ENCODE measurements at places on chromosomes 4 and X. TPM values are rescaled to one million over a fixed set of nuclear protein-coding genes. Genes with fewer than 3 reads are reported as not detected.

The NALF2 gene
- 0.07 TPM for polyA plus RNA-seq

DNA sequence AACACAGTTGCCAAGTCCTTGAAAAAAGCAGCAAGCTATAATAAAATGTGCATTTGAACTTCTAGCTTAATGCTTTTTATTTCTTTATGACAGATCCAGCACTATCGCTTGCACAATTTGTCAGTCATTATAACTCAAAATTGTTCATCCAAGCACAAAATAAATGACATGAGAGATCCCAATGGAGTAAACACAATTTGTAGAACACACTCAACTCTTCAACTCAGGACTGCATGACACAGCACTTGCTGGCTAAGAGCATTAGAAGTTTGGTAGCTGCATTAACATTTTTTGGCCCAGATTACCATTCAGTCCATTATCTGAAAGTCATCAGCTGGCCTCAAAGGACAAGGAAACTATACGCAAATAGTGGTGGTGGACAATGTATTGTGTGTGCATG is 530.1 kb downstream of the INPP4B start:
- no peak for DNase-seq

The PCSK1N gene
- polyA plus RNA-seq: 15.3 TPM

The PLS3 gene
- 0.76 TPM for polyA plus RNA-seq

DNA sequence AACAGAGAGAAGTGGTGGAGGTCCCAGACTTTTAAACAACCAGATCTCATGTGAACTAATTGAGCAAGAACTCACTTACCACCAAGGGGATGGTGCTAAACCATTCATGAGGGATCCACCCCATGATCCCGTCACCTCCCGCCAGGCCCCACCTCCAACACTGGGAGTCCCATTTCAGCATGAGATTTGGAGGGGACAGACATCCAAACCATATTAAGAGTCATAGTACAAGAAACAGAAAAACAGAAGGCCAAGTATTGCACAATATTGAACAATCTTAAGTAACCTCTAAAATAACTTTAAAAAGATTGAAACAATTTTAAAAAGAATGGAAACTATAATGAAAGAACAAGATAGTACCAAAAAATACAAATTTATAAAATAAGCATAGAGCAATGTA is 110.0 kb downstream of the CBR4 start:
- DNase-seq: no peak

DNA sequence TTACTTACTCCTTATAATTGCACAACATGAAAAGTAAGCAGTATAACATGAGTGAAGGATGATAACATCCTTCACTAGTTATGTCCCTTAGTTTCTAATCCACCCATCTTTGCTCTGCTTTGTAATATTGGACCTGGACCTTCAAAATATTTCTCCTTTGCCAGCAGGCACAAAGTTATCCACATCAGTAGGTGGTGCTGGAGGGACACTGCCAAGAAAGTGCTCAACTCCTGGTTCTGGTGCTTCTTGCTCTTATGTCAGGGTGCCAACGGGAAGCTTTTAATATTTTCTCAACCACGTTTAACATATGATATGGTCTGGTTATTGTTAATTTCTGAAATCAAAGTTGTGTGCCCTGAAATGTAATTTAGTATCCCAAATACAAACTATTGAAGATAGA is 49.1 kb downstream of the TMEM165 start:
- DNase-seq: no peak

GRCh38 chr4:1309261-1310010 is 19.7 kb downstream of the MAEA start:
- peak; percentile 34 for DNase-seq

The LNX1 gene
- 0.78 TPM for polyA plus RNA-seq

The CXorf65 gene
- 3.1 TPM for polyA plus RNA-seq

The RBM47 gene
- polyA plus RNA-seq: 0.10 TPM

The ADH1C gene
- polyA plus RNA-seq: not detected

DNA sequence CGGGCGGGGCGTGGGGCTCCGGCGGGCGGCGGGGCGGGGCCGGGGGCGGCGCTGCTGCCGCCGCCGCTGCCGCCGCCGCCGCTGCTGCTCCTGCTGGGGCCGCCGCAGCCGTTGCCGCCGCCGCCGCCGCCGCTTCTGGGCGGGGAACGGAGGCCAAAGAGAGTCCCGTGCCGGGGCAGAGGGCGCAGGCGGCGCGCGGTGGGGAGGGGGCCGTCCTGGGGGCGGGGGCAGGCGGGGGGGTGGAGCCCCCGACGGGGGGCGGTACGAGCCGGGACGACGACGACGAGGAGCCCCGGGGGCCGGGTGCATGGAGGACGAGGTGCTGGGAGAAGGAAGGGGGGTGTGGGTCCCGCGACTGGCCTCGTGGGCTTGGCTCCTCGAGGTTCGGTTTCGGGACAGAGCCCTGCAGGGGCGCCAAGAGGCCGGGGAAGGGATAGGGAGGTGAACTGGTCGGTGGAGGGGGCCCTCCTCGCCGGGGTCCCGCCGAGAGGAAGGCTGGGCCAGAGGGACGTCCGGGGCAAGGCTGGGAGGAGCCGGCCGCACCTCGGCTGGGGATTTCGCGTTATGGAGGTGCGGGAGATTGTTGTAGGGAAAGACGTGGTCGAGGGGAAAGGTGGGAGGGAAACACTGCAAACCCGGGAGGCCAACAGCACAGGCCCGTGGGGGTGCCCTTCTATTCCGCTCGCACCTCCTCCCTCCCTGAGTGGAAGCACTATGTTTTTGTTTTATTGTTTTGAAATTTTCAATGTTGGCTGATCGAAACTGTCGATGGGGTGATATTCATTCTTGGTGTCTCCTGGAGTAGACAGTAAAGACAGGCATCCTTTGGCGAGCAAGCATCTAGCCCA is 1.9 kb downstream of the BCORL1 start:
- DNase-seq: peak; percentile 63

GRCh38 chr4:168524006-168524405 is 27.2 kb downstream of the PALLD start:
- DNase-seq: no peak

The MCTS1 gene
- polyA plus RNA-seq: 75.8 TPM

- DNase-seq: peak; percentile 80
Observed at GRCh38 chr4:107930821-107931774, at the start of gene CYP2U1. CYP2U1 (plus strand) TSS chr4:107931549; CDS start chr4:107931644, 95 bp downstream.

The EVC2 gene
- 0.31 TPM for polyA plus RNA-seq

GRCh38 chrX:30822068-30822681 is 66.9 kb downstream of the TAB3 start:
- DNase-seq: no peak

- no peak for DNase-seq
Observed at GRCh38 chr4:147811878-147812277, 80.0 kb downstream of the ARHGAP10 start.

The XAGE1A gene
- polyA plus RNA-seq: not detected

- no peak for DNase-seq
Observed at GRCh38 chr4:175542786-175543185, 269.3 kb downstream of the GPM6A start.

GRCh38 chrX:56978172-56978571 is 17.2 kb downstream of the SPIN3 start:
- peak; percentile 59 for DNase-seq

The ZGRF1 gene
- 1.4 TPM for polyA plus RNA-seq

The IL1RAPL1 gene
- polyA plus RNA-seq: not detected

DNA sequence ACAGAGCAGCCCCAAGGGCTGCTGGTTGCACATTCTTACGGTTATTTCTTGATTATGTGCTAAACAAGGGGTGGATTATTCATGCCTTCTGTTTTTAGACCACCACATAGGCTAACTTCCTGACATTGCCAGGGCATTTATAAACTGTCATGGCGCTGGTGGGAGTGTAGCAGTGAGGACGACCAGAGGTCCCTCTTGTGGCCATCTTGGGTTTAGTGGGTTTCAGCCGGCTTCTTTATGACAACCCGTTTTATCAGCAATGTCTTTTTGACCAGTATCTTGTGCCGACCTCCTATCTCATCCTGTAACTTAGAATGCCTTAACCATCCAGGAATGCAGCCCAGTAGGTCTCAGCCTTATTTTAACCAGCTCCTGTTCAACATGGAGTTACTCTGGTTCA is 212.4 kb upstream of the GRID2 start:
- no peak for DNase-seq

The HUWE1 gene
- 19.0 TPM for polyA plus RNA-seq

The MTNR1A gene
- not detected for polyA plus RNA-seq

The SGCB gene
- 7.4 TPM for polyA plus RNA-seq

DNA sequence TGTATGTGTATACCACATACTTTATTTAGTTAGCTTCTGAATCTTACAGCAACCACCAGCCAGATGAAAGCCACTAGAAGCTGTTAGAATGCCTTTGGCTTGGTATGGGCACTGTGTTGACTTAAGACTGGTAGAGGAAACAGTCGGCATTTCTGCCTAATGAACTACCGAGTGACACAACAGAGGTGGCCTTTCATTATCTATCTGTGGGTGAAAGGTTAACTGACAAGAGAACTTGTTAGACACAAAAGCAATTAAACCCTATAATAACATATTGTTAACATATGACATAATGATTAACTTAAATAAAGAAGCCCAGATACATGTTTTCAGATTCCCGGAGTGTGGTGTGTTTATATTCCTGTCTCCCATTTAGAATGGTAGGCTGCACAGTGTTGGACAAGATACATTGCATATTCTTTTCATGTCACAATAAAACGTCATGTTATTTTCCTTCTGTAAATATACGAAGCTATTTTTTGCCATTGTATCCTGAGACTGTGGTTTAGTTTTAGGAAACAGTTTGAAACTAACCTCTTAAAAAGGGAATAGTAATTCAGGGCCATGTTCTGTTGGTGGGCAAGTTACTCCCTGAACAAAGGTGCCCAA is 181.5 kb downstream of the SLIT2 start:
- DNase-seq: no peak

DNA sequence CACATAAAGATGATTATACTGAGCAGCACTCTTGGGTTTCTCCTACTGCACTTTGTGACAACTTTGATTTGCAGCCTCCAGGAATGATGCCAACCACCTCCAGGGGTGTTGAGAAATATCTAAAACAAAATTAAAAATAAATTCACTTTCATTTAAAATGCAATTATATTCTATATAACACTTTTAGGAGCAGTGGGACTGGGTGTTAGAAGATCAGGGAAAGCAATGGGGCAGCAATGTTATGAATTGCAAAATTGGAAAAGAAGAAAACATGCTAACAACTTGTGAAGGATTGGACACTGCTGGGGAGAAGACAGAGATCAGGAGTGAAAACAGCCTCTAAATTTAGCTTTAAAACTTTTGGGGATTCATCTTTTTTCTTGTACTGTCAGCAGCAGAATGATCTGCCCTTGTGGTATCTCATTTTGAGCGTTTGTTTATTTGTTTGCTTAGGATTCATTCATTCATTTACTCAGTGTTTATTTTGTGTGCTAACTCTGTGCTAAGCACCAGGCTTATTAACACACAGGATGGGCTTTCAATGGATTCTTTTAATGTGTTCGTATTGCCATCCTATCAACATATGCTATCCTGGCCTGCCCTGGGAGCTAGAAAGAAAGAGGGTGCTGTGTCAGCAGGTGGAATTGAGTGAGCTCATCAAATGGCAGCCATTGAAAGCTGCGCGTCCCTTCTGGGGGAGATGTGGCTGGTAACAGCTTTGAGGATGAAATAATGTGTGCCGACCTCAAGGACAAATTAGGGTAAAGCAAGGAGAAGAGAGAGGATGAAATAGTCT is 96.5 kb downstream of the FRMPD4 start:
- DNase-seq: no peak

DNA sequence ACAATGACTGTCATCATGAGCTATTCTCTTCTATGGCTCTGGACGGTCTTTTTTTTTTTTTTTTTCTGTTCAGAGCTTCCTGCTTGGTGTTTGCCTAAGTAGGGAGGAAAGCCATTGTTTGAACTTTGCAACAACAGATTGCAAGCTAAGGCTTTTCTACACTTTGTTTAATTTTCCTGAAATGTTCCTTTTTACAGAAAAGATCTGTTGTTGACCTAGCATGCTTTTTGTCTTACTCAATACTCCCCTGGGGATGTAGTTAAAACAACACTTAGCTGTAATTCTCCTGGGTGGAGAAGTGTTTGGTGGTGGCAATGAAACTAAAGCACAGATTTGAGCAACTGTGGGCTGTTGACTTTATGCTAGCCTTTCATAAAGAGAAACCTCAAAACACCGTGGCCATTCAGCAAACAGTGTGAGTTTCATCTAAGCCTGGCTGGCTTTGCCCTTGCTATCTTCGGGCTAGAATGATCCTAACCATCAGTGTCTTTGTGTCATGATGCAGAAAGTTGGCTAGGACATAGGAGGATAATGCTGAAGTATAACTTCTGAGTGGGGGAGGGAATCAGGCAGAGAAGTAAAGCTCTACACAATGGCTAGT is 110.5 kb downstream of the ANXA3 start:
- no peak for DNase-seq

GRCh38 chrX:79110731-79111130 is 33.8 kb upstream of the GPR174 start:
- no peak for DNase-seq

DNA sequence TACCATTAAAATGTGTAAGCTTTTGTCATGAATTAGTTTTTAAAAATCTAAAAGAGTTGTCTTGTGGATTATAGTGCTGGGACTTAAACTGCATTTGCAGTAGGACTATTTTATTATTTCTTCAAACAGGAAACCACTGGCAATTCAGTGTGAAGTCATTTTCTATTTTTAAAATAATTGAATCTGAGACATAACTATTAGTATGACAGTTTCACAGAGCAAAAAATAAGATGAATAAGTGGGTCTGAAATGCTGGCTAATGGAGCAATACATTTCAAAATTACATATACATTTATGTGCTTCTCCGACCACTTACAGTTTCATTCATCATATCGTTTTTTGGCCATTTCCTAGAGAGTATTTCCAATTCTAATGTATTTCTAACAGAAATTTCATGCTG is 75.3 kb upstream of the RAPGEF2 start:
- no peak for DNase-seq

The TMSB15A gene
- not detected for polyA plus RNA-seq

- DNase-seq: no peak
Observed at GRCh38 chrX:103453655-103454054, 65.6 kb downstream of the RAB40A start.

- DNase-seq: no peak
Observed at GRCh38 chr4:35725131-35725530, 519.2 kb downstream of the ARAP2 start.

GRCh38 chrX:118807151-118808017 is 16.2 kb upstream of the ZCCHC12 start:
- peak; percentile 22 for DNase-seq

- DNase-seq: no peak
Observed at GRCh38 chr4:184792334-184792733, 33.4 kb downstream of the ACSL1 start.

- no peak for DNase-seq
Observed at GRCh38 chr4:168691631-168692369, 194.9 kb downstream of the PALLD start.

GRCh38 chr4:13918110-13918509 is 290.6 kb upstream of the BOD1L1 start:
- DNase-seq: no peak

The DYNLT3 gene
- polyA plus RNA-seq: 71.8 TPM

DNA sequence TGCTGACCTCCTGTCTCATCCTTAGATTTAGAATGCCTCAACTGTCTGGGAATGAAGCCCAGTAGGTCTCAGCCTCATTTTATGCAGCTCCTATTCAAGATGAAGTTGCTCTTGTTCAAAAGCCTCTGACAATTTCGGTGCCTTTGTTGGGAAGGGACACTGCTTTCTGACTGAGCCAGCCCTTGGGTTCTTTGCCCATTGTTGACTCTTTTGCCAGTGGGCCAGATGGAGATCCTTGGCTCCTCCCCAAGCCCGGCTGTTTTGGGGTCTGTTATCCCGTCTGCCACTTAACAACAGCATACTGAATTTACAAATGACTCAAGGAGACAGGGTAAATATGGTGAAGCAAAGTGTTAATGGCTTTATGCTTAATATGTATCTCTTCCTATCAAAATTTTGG is 58.3 kb upstream of the PRKX start:
- DNase-seq: no peak

The SPIN4 gene
- polyA plus RNA-seq: 0.52 TPM

- DNase-seq: no peak
Observed at GRCh38 chr4:8115916-8116315, 42.7 kb downstream of the ABLIM2 start.
